ENCODE measurements at places on chromosomes 2 and 18.

DNA sequence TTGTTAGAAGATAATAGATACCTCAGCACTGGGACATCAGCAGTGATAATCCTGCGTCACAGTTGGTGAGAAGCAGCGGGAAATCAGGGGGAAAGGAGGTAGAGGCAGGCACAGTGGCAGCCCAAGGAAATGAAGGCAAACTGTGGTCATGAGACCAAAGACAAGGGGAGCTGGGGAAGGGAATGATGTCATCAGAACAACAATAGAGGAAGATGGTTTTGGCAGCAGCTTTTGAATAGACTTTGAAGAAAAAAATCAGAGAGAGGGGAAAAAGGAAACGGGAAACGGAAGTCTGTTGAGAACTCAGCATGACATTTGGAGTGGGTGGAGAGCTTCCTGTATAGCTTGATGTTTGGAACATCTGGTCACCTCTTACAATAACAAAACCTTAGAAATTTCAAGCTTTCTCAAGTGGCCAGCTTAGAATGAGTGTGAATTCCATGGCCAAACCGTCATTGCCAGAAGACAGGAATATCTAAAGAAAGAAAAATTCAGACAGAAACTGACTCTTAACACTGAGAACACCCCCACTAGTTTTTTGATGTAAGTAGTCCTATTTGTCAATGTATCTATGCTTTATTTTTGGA, 18.4 kb upstream of the YES1 start:
- no peak for DNase-seq

DNA sequence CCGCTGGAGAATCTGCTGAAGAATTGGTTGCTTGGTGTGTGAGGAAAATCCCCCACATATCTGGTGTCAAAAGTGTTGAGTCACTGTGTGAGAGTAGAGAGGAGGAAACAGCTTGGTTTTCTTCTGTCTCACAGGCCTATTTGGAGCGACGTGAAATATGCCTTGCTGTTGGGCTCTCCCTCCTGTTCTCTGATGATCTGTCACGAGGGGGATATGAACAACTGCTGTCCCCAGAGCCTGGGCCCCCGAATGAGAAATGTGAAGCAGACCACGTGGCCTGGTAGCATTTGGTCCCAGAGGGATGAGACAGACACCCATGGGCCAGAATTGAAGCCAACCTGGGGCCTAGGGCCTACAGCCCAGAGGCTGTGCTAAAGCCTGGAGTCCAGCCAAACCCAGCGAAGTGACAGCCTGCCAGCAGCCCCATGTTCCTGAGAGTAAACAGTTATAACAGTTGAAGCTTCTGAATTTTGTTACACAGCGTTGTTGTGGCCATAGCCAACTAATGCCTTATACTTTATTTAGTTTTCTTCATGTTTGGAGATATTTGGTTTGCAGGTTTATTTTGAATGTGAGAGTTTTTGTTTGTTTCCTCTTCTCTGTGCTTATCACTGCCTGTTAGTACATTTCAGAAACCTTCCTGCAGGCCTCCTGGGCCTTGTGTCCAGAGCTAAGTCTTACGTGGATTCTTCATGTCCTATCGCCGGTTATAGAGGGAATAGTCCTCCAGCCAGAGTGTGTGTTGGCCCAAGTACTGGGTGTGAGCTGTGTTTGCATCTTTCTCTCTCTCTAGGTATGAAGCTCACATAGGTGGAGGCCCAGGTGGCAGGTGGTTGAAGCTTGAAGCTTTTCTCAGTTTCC, 18.7 kb upstream of the COLEC12 start:
- no peak for DNase-seq

DNA sequence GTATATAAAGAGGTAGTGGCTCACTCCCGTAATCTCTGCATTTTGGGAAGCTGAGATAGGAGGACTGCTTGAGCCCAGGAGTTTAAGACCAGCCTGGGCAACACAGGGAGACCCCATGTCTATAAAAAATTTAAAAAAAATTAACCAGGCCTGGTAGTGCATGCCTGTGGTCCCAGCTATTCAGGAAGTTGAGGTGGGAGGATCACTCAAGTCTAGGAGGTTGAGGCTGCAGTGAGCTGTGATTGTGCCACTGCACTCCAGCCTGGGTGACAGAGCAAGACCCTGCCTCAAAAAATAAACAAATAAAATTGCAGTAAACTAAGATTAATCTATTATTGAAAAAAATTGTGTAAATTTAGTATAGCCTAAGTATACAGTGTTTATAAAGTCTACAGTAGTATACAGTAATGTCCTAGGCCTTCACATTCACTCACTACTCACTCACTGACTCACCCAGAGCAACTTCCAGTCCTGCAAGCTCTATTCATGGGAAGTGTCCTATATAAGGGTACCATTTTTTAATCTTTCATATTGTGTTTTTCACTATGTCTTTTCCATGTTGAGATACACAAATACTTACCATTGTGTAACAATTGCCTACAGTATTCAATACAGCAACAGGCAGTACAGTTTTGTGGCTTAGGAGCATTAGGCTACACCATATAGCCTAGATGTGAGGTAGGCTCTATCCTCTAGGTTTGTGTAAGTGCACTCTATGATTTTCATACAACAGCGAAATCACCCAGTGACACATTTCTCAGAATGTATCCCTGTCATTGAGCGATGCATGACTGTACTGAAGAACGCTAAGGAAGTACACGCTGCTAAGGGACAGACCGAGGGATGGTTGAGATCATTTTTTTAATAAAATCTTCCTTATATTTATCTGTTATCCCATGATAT, 10.4 kb upstream of the MAP4K3 start:
- no peak for DNase-seq

DNA sequence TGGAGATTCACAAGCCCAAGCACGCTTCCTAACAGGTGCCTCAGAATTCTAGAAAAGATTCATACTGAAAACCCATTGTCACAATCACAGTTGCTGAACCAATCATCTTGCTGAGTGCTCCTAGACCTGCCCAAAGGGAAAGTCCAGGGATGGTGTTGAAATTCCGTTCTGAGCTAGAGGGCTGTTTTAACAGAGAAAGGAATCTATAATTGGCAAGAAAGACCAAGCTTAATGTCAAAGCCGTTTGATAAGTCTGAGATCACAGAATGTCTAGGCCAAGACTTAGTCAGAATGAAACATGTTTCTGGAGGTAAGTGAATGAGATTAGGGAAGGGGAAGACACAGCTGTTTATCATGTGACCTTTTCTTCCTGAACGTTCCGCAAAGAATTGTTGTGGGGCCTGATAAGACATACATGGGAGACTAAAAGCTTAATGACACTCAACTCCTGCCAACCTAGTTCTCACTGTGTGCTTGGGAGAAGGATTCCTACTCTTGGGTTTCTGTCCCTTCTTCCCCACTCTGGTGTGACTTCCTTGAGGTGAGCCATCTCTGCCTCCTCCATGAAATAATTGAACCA, 27.5 kb downstream of the PMAIP1 start:
- DNase-seq: no peak

GRCh38 chr2:7552825-7553570, 635.8 kb downstream of the RNF144A start:
- DNase-seq: no peak

DNA sequence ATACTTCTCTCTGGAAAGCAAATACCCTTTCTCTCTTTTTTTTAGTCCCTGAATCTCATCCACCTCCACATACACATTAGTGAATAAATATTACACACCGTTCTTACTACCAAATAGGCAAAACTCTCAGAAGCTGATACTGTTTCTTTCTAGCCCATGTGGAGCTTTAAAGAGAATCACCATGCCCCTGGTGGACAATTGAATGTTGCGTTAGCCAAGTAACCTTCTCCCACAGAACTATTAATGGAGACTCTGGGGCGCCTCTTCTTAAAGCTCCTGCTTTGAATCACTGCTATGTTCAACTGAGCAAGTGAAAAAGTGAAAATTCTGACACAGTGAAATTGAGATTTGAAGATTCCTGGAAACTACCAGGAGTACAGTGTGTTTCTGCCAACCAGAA, 522.8 kb upstream of the CDH7 start:
- no peak for DNase-seq

GRCh38 chr2:189517847-189518535, 62.6 kb downstream of the SLC40A1 start:
- DNase-seq: no peak

DNA sequence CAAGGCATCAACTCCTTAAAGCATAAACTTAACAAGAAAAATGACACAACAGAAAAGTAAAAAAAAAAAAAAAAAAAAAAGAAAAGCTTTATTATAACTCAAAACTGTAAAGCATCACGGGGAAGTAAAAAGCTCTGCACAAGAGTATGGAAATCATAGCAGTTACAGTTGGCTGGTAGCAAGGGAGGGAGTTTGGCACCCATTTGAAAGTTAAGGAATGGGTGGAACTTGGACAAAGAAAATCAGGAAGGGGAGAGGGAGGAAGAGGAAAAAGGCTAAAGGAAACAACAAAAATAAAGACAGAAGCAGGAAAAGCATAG, 8.6 kb downstream of the KLF7 start:
- no peak for DNase-seq

DNA sequence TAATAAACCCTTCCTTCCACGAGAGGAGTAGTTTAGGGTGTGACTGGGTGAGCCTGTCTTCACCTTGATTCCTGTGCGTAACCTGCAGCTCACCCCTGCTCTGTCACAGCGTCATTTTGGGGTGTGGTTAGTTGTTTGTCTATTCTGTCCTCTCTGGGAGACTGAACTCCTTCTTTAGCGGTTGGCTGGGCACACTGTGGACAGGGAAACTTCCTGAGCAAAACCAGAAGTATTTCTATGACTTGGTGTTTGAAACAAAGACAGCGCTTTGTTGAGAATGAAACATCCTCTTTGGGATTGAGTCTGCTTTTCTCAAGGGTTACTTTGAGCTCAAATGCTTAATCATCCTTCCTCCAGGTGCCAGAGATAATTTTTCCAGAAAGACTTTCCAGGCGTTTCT, 270.7 kb downstream of the HRH4 start:
- DNase-seq: no peak

DNA sequence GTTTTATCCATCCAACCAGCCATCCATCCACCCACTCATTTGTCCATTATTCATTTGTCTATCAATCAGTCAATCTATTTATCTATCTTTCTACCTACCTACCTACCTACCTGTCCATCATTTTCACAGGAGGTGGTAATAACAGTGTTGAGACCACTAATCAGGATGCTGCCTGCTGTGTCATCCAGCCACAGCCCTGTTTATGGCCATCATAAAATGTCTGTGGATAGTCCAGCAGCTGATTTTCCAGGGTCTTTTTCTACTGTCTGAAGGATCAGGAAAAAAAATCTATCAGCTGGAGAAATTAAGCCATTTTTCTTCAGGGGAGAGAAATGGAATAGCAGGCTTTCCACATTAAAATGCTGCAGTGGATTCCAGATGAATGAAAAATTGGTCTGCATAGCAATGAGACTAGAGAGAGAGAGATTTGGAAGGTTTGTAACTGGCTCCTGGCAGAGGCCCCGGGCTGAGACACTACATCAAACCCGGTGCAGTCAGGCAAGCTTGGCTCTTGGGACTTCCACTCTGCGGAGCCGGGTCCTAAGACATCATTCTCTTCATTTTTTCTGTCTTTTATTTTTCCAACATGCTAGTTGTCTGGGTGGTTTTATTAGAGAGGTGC, 33.0 kb upstream of the BOD1L2 start:
- no peak for DNase-seq

DNA sequence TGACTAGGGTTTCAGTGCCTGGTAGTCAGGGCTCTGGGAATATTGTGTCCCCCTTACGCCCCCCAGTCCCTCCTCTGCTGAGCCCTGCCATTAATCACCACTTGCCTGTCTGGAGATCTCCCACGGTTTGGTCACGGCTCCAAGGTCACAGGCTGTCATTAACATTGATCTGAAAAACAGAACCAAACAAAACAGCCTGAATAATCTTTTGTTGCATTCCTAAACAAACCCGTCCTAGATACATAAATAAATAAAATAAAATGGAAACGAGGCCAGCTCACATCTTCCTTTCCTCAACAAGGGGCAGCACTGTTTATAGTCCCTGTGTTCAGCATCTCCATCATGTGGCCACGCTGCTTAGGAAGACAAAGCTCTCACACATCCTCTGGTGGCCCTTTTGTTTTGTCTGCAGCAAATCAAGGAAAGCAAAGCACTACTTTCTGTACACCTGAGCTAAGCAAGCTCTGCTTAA, 282.8 kb downstream of the AGPS start:
- no peak for DNase-seq

DNA sequence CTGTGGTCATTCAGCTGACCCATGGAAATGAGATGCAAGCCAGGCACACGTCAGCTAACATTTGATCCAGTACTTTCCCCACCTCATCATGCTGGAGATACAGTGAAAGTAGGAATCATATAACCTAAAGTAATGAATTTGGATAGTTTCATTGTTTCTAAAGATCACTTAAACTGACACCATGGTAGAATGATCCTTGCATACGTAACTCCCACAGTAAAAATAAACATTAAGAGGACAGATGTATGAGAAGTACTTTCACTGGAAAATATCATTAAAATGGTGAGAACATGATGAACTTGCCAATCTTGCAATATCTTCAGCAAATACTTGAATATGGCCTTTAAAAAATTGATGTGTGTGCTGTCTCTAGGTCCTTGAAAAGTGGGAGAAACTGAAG, 85.4 kb downstream of the MAIP1 start:
- no peak for DNase-seq

GRCh38 chr2:158969715-158970240, 1.3 kb downstream of the TANC1 start:
- DNase-seq: peak; percentile 24

GRCh38 chr18:51107082-51107481, 77.1 kb downstream of the SMAD4 start:
- DNase-seq: no peak

- DNase-seq: no peak
Observed at GRCh38 chr2:173017646-173018420, 57.8 kb upstream of the MAP3K20 start.

Measured in NCI-H2081 (cell line).